ENCODE measurements at places on chromosomes 5 and 9.

GRCh38 chr5:54222336-54222735 lies 88.0 kb downstream of the ARL15 start:
- DNase-seq, result no peak

GRCh38 chr9:90523958-90524357 lies 118.7 kb downstream of the DIRAS2 start:
- no peak for DNase-seq

- DNase-seq, result no peak
Observed at GRCh38 chr5:7904170-7904569, 35.2 kb downstream of the MTRR start.

- DNase-seq, result no peak
Observed at GRCh38 chr9:99137225-99137624, 32.3 kb downstream of the TGFBR1 start.

DNA sequence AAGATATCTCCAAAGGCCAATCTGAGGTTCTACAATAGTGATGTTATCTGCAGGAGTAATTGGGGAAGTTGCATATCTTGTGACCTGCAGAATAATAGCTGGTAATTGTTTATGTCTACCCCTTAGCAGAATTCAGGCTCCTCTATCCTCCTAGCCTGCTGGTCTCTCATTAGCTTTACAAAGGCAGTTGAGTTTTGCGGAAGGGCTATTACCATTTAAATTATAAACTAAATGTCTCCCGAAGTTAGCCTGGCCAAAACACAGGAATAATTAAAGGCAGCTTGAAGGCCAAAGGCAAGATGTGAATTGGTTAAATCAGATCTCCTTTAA lies 168.7 kb downstream of the TTC39B start:
- DNase-seq, result no peak

DNA sequence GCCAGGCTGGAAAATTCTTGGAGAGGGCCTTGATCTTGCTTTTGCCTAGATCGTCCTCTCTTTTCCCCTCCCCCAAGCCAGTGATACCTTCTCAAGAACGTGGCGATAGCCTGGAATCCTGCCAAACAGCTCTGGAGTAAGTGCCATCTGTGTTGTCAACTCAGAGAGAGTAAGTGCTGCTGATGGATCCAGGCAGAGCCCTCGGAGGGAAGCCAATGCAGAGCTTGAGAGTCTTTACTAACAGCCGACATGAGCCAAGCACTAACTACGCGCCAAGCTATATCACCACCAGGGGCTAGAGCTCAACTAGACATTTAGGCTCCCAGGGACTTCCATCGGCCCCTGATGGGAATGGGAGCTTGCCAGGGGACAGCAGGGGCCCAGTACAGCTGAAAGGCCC lies 17.6 kb downstream of the RAPGEF1 start:
- DNase-seq, result no peak

GRCh38 chr9:121613009-121613752 lies 38.3 kb upstream of the DAB2IP start:
- no peak for DNase-seq

DNA sequence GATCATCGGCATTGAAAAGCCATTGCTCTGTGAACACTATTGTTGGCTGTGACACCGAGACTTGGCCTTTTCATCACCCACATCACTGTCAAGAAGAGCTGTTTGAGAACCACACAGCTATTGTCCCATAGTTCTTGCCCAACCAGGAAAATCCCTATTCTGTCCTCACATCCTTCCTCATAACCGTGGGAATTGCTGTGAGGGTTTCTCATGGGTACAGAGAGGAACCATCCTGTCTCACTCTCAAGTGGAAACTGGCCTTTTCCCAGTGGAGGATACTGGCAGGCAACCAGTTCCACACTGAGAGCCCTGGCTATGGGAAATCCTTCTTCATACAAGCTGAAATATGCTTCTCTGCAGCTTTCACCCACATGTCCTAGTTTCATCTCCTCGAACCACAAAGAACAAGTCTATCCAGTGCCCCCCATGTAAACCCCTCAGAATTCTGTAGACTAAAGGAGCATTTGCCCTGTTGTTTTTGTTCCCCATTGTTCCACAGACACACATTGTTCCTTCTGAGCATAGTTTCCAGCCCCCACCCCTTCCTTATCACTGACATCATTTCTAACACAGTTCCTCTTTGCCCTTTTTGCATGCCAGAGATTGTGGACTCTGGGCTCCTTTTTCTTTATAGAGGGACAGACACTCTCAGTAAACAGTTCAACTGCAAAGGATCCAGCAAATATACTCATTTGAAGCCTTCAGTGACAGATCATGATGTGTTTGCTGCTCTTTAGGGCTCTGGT lies 57.8 kb upstream of the C5orf46 start:
- DNase-seq, result no peak

GRCh38 chr5:140253985-140254384 lies 48.9 kb downstream of the PFDN1 start:
- no peak for DNase-seq

- no peak for DNase-seq
Observed at GRCh38 chr5:113394658-113395057, 40.1 kb downstream of the TSSK1B start.

- no peak for DNase-seq
Observed at GRCh38 chr9:5841771-5842573, 9.1 kb upstream of the ERMP1 start.

DNA sequence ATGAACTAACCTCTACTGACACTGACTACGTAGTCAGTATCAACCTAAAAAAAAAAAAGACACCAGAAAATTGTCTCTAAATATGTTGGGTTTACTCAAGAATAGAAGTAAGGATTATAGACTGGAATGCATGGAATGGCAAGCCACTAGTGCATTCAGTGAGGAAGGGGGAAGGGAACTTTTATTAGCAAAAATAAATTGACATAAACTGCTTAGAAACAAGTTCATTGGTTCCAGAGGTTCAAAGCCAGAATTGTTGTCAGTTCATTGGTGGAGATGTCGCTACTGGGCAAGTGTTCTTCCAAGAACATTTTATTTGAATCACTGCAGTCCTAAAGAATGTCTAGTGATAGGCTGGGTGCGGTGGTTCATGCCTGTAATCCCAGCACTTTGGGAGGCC lies 26.1 kb upstream of the AOPEP start:
- DNase-seq, result no peak

DNA sequence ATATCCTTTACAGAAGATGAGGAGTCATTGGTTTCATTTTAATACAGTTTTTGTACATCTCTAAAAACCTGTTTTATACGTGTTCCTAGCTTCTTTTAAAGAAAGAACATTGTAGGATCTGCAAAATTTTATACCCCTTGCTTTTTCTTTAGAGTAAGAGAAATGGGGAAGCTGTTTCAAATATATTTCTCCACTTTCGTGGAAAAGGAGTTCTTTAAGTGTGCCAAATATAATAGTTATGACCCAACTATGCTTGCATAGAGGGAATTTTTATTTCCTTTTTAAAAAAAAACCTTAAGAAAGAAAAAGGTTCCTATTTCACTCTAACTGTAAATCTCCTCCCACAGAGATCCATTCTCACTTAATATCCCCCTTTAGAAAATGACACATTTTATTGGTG lies 27.5 kb upstream of the DMAC1 start:
- no peak for DNase-seq

Measured in SHP77 treated with DMSO at 0.1 percent for 48 hours (cell line).